GM04503 (cell line): ENCODE measurements at places on chromosomes 5 and 9.

DNA sequence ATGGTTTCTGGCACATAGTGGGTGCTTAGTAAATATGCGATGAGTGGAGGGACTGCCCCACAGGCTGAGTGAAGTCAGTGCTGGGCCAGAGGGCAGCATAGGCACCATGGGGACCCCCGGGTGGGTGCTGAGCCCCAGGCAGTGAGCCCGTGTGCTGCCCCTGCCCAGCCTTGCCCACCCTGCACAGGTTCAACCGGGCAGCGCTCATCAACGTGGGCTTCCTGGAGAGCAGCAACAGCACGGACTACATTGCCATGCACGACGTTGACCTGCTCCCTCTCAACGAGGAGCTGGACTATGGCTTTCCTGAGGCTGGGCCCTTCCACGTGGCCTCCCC is 7.2 kb downstream of the B4GALT7 start:
- no peak for DNase-seq

- DNase-seq: no peak
Observed at GRCh38 chr5:2914022-2914661, 162.7 kb upstream of the IRX2 start.

DNA sequence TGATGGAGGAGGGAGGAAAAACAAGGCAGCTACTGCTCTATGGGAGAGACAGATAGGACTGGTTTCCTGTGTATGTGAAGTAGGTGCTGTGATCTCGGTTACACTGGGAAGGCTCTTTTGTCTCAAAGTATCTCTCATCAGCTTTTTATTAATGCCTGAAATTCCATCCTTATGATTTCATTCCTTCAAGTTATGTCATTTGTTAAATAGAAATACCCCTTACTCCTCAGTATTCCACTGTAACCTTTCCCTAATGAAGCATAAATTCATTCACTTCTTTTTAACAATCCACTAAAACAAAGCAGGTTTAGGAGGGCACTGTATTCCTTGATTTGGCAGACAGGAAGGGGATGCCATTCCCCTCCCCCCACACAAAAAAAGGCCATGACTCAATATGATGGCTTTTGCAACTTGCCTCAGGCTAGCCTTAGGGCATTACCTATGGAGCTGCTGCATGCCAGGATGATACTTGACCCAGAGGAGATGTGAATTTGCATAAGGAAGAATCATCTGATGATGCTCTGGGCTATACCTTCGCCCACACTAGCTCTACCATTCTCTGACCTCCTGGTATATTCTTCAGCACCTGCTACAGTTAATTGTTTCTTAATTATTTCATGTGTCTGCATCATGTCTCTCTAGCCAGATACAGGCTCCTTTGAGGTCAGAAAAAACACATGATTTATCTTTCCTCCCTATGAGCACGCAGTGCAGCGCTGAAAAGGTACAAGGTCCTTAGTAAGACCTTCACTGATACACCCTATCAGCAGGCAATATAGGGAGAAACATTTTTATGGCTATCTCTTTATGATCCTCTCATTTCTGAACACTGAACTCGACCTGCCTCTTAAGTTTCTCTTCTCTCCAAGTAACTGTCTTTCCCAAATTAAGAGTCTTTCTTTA is 26.3 kb downstream of the NR3C1 start:
- no peak for DNase-seq

- DNase-seq: peak; percentile 67
Observed at GRCh38 chr5:143721925-143722324, 90.0 kb upstream of the HMHB1 start.

GRCh38 chr5:55188656-55189540 is 15.9 kb upstream of the CDC20B start:
- DNase-seq: no peak

GRCh38 chr5:54220230-54221040 is 89.9 kb downstream of the ARL15 start:
- no peak for DNase-seq

DNA sequence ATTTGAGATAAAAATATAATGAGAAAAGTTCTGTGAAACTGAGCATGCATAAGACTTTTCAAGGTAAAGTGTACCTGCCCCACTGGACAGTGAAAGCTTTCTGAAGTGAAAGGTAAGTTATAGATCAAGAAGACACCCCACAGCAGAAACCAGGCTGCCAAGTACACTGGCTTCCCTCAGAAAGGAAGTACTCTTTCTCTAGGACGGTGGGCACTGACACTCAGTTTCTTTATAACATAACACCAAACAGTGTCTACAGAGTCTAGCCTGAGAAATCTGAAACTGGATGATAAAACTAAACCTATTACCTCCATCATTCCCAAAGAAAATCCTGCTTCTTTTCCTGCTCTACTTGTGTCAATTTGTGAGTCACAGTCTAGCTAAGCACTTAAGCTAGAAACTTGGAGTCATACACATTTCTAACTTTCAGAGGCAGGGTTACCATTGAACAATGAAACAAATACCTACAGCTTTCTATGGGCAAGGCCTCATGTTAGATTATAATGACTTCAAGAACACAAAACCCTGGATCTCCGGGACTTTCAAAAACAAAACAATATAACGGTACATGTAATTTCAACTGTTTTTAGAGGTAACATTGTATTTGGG is 136.7 kb downstream of the CPLANE1 start:
- DNase-seq: no peak

- DNase-seq: no peak
Observed at GRCh38 chr9:33225319-33226147, 14.4 kb upstream of the SPINK4 start.

DNA sequence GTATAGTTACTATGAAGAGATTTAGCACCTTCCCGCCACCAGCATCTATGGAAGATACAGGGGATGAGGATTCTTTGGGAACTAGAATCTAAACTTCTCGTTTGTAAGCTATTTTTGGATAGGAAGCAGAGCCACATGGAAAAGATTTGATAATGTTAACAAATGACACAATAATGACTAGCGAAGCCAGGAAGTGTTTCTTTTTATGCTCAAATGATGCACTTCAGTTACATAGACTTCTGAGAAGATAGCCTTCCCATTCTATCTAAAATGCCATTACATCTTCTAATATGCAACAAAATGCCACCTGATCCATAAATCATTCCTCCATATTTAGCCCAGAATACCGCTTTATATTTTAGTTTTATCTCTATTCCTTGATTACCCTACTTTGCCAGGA is 17.0 kb upstream of the TNC start:
- no peak for DNase-seq

DNA sequence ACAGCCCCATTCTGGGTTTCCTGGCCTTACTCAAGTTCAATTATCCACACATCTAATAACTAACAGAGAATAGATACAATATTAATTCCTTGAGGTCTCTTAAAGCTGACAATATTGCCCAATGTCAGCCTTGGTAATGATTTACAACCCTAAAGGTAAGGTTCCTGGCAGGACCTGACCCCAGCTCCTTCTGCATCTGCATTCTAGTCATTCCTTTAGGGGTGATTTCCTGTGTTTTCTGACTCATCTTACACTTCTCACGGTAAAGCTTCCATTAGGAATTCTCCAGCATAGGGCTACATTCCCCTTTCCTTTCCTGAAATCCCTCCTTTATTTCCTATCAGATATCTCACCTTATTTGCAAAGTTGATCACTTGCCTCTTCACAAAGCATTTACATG is 9.3 kb downstream of the HAVCR1 start:
- DNase-seq: no peak

GRCh38 chr9:3804103-3804502 is 278.3 kb upstream of the RFX3 start:
- peak; percentile 21 for DNase-seq

DNA sequence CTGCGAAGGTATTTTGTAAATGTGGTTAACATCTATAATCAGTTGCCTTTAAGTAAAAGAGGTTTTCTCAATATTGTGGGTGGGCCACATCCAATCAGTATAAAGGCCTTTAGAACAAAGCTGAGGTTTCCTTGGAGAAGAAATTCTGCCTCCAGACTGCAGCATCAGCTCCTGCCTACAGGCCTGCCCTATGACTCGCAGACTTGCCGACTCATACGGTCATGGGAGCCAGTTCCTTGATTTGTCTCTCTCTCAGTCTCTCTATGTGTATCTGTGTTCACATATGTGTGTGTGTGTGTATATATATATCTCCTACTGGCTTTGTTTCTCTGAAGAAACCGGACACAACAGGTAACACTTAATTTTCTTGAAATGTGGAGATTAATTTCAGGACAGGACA is 45.3 kb downstream of the SLC36A1 start:
- DNase-seq: no peak

DNA sequence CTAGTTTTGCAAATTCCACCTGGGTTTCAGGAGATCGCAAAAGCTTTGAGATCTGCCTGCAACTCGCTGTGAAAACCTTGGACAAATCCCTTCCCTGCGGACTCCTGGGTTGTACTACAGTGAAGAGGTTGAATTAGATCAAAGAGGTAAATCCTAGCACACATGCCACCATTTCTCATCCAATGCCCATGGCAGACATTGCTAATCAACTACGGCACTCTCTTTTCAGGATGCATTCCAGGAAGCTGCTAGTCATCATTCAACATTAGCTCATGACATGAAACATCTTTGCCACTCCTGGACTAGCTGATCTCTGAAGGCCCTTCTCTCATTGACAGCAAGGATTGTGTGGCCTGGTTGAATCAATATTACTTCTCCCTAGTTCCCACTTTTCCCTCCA is 46.1 kb downstream of the PCDH1 start:
- no peak for DNase-seq

- DNase-seq: no peak
Observed at GRCh38 chr5:132008163-132008473, 3.3 kb downstream of the ACSL6 start.

DNA sequence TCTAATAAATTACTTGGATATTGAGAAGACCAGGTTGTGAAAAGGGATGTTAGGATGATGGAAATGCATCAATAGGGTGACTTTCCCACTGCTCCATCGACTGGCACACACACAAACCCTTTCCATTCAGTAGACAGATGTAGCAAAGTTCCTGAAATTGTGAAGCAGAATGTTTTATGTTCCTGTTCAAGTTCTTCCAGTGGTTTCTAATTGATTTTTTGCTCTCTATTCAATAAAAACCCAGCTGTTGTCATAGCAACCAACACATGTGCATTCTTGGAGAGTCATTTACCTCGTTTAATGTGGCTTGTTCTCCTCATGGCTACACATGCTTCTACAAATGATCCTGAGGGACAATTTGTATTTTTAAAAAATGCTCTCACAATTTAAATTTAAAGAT is 244.6 kb downstream of the RAB3C start:
- DNase-seq: no peak

DNA sequence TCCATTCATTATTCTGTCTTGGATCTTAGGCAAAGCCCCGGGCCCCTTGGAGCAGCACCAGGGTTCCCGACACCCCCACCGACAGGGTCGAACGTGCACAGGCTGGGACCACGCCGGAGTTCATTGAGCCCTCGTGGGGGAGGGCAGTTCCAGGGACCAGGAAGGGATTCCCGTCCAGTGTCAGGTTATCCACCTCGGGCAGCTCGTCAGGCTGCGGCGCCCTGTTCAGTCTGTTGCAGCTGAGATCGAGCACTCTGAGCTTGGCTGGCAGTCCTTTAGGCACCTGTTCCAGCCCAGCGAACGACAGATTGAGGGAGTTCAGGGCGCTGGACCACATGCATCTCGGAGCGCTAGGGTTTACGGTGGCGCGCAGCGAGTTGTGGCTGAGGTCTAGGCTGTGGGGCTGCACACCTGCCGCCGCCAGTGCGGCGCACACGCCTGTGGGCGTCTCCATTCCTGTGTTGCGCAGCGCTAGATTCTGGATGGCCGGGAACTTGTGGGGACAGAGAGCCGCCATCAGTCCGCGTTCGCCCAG is 1.1 kb downstream of the CD14 start:
- no peak for DNase-seq

DNA sequence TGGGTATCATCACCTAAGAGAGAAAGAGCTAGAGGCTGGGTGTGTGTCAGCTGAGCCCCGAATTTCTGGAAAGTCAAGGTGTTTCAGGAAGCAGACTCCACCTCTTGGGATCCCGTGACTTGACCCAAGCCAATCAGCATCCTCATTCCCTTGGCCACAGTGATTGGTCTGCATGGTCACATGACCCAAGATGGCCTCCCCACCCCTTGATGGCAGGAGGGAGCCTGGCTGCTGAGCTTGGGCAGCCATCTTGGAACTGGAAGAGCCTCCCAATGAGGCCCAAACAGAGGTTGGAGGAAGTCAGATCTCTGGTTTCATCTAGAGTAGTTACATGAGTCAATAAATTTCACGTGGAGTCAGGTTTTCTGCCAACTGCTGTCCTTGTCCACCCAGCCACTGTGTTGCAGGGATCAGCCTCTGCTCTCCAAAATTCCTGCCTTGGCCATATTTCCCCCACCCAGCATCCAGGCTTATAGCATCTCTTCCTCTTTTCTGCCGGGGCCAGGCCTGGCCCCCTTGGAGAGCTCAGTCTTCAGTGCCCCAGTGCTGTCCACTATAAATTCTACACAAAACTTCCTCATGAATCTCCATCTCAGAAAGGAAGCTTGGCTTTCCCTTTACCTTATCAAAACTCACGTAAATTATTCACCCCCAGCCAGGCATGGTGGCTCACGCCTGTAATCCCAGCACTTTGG is 17.2 kb upstream of the SUSD3 start:
- DNase-seq: no peak
